Activated effector memory CD4-positive, alpha-beta T cell treated with anti-CD3 and anti-CD28 coated beads, Interleukin-2, amount 50 U/mL, for 16 hours (primary cell): ENCODE measurements at places on chromosomes 4 and X.

- no peak for DNase-seq
Measured at GRCh38 chrX:77436682-77437081, 10.5 kb upstream of the FGF16 start.

- DNase-seq, result no peak
Measured at GRCh38 chrX:119686087-119686691, 6.8 kb downstream of the SEPTIN6 start.

DNA sequence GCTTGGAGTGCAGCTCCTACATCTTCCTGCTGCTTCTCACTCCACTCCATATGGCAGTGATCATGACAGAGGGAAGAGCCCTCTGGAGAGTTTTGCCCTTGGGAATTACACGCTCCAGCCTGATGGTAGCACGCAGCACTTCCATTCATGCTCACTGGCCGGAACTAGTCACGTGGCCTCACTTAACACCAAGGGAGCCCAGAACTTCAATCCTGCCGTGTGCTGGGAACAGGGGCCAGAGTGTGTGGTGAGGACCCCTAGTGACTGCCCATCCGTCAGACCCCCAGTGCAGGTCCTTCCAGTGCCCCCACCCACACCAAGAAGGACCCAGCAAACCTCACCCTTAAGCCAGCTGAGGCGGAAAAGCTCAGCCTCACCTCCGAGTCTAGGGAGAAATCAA is 230.7 kb downstream of the EVC2 start:
- no peak for DNase-seq

DNA sequence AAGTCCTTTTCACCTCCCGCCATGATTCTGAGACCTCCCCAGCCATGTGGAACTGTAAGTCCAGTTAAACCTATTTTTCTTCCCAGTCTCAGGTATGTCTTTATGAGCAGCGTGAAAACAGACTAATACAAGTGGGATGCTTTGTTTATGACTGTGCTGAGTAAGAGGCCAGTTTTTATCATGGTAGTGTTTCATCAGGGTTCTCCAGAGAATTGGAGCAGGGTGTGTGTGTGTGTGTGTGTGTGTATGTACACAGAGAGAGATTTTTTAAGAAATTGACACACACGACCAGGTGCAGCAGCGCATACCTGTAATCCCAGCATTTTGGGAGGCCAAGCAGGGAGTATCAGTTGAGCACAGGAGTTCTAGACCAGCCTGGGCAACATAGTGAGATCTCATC is 34.6 kb upstream of the SLC2A9 start:
- no peak for DNase-seq

DNA sequence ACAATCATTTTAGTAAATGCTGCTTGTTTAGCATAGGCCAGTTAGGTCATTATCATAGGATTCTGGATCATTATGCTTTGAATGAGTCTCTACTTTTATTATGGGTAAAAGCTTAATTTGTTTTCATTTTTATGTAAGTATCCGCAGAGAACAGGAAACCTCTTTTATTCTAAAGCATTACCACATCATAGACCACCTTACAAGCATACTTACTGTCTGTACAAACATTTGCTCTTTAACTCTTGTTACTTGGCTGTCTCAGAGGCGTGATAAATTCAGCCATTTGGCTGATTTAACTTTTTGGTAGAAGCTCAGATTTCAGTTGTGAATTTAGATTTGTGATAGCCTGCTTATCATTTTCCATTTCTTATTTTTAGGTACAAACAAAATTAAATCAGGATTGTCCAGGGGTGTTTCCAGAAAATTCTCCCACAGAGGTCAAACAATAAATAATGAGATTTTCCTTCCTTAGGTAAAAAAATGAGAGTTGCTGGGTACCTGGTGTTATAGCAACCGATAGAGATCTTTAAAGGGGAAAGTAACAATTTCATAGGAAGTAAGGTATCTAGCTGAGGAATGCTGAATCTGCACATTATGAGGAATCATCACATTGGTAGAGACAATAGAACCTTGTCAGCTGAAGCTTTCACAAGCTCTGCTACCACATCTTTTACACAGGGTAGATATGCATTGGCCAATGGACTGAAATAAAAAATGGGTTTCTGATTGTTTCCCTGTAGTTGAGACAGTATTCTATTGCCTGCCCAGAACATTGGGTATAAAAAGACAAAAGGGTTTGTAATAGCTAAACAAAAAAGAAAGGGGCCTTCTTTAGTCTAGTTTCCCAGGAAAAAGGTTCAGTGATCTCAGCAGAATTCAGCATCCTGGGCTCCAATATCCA is 62.5 kb downstream of the NDNF start:
- no peak for DNase-seq

GRCh38 chrX:43817444-43817843 is 64.8 kb downstream of the MAOB start:
- no peak for DNase-seq

GRCh38 chr4:36303426-36304137 is 22.2 kb downstream of the DTHD1 start:
- no peak for DNase-seq

- no peak for DNase-seq
Measured at GRCh38 chr4:46425775-46426400, 36.0 kb upstream of the GABRA2 start.

GRCh38 chrX:153910446-153910845 is 6.0 kb downstream of the AVPR2 start:
- DNase-seq, result no peak

DNA sequence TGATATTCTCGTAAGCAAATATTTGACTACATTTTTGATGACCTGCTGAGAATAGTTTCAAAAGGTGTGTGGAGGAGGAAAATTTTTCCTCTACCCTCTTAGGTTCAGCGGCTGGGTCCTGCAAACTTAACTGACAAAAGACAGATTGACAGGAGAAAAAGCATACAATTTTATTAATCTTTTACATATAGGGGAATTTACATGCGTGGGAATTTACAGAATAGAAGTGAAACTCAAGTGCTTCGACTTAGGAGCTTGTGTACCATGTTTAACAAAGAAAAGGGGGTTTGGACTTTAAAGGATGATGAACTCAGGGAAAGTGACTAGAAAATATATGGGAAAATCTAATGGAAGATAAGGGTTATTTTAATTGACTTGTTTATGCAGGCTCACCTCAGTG is 2.5 kb downstream of the HERC6 start:
- DNase-seq, result no peak
